NB4 (cell line): ENCODE measurements at places on chromosomes 13 and 19.

DNA sequence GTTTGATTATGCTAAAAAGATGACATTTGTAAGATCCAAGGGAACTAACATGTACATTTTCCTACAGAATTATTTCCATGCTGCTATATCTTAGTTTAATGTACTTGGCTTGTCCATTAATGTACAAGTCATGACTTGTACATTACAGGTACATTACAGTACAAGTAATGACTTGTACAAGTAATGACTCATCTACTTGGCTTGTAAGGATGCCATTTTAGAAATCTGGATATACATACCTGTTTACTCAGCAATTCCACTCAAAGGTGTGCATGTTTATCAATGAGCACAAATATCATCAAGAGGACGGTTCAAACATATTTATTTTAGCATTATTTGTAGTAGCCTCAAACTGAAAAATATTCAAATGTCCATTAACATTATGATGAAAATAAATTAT is 87.0 kb upstream of the TRPC4 start:
- no peak for DNase-seq

DNA sequence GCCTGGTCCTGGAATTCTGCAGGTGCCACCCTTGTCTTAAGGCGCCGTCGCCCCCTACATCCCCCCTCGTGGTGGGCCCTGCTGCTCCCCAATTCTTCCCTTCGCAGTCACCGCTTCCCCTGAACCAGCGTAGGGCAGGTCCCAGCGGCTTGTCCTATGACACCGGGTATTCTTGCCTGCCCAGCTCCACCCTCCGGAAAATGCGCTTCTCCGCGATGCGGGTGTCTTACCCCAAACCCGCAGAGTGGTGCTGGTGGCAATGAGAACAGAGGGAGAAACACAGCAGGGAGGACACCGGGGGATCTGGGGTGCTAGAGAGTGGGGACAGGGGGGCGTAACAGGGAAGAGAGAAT is 9.0 kb downstream of the ZNF808 start:
- peak; percentile 40 for DNase-seq

- no peak for DNase-seq
These were observed 676.1 kb upstream of the KLHL1 start for GRCh38 chr13:70784207-70784989.

DNA sequence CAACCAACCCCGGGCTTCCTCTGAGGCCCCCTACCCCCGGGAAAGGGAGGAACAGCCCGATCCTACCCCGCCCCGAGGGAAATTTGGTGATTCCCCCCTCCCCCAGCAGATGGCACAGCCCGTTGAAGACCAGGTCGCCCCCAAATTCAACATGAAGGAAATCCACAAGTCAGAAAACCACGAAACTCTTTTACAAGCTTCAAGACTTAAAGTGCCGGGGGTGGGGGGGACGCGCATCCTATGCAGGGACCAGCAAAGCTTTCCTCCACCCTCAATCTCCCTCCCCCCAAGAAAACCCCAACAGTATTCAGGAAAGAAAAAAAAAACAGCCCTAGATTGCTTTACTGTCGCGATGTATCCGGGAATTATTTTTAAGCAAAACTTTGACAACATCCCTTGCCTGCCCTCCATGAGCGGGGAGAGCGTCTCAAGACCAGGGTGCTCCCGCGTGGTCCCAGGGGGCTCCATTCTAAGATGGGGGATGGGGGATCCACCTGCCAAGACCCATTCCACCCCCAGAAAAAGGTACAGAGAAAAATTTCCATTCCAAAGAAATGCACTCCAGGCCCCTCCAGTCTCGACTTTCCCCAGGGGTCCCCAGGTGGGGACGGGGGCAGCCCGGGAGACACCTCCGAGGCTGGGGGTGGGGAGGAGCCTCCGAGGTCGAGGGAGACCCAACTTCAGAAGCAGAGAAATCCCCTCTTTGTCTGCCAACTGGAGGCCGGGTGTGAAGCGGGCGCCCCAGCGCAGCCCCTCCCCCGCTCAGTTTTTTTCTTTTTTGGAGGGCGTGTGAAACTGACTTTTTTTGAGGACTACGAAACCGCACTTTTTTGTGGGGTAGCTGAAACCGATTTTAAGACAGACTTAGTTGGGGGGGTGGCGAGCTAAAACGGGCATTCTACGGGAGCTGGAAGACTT is 1.5 kb downstream of the TCF3 start:
- DNase-seq, result peak; percentile 70

GRCh38 chr19:40995355-40995754 is 4.3 kb downstream of the CYP2B6 start:
- DNase-seq, result no peak

DNA sequence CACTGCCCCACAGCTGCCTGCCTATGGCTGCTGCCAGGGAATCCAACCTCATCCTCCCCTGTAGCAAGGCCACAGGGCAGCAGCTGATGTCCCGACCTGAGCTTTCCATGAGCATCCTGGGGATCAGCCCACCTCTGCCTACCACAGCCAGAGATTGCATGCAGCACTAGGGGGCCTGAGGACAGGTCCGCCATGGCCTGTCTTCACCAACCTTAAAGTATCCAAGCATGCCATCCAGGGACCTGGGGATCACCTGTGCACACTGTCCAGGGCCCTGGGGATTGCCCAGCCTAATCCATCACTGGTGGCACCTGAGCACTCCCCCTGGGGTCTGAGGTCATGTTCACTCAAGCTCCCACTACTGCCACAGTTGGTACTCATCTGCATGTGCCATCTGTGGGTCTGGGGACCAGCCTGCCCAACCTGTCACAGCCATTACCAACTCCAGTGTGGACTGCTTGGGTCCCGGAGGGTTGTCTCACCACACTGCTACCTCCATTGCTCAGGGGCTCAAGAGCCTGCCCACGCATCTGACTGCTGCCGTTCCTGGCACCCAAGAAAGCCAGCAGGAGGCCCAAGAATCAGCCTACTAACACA is 53.0 kb downstream of the KCTD15 start:
- DNase-seq, result no peak

- DNase-seq, result no peak
These were observed 33.7 kb downstream of the SHISA2 start for GRCh38 chr13:26017932-26018665.

DNA sequence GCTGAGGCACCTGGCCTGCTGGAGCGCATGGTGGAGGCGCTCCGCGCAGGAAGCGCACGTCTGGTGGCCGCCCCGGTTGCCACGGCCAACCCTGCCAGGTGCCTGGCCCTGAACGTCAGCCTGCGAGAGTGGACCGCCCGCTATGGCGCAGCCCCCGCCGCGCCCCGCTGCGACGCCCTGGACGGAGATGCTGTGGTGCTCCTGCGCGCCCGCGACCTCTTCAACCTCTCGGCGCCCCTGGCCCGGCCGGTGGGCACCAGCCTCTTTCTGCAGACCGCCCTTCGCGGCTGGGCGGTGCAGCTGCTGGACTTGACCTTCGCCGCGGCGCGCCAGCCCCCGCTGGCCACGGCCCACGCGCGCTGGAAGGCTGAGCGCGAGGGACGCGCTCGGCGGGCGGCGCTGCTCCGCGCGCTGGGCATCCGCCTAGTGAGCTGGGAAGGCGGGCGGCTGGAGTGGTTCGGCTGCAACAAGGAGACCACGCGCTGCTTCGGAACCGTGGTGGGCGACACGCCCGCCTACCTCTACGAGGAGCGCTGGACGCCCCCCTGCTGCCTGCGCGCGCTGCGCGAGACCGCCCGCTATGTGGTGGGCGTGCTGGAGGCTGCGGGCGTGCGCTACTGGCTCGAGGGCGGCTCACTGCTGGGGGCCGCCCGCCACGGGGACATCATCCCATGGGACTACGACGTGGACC is 9.7 kb upstream of the STRN4 start:
- no peak for DNase-seq
